ENCODE measurements at places on chromosomes 16 and 17. TPM values are rescaled to one million over a fixed set of nuclear protein-coding genes. Genes with fewer than 3 reads are reported as not detected.

The MYH1 gene
- not detected for total RNA-seq

The GP2 gene
- not detected for total RNA-seq

The ST6GALNAC2 gene
- total RNA-seq = not detected

The IRX6 gene
- total RNA-seq = not detected

The AIPL1 gene
- total RNA-seq = not detected

The ACOX1 gene
- 94.1 TPM for total RNA-seq

The TMEM235 gene
- total RNA-seq = not detected

The NME2 gene
- total RNA-seq = 160 TPM

The TMC7 gene
- 2.8 TPM for total RNA-seq

The TBC1D3C gene
- not detected for total RNA-seq

The PIPOX gene
- total RNA-seq = 4.1 TPM

The MT1M gene
- 1.4 TPM for total RNA-seq

The SPATA32 gene
- total RNA-seq = not detected

The SPNS3 gene
- 0.47 TPM for total RNA-seq

The MYL11 gene
- 6.1 TPM for total RNA-seq

The RND2 gene
- total RNA-seq = 3.6 TPM

The ZNF469 gene
- 0.31 TPM for total RNA-seq

The RHBDL1 gene
- total RNA-seq = 1.4 TPM

The AATK gene
- total RNA-seq = 10.1 TPM

The KRT20 gene
- total RNA-seq = not detected

The KRTAP16-1 gene
- total RNA-seq = not detected

The MYH8 gene
- total RNA-seq = 2.0 TPM

The DNAH17 gene
- total RNA-seq = under 0.01 TPM

Measured in occipital lobe (tissue), 3 donors.